Activated naive CD8-positive, alpha-beta T cell treated with anti-CD3 and anti-CD28 coated beads for 36 hours (primary cell): ENCODE measurements at places on chromosomes 13 and 19. TPM values are rescaled to one million over a fixed set of nuclear protein-coding genes. Genes with fewer than 3 reads are reported as not detected.

The MAST1 gene
- 1.2 TPM for total RNA-seq

The IL12RB1 gene
- total RNA-seq: 26.5 TPM

The ZNF540 gene
- 0.82 TPM for total RNA-seq

The TRPM4 gene
- not detected for total RNA-seq

The CSNK1G2 gene
- total RNA-seq: 51.1 TPM

The SMAD9 gene
- 0.54 TPM for total RNA-seq

The RASAL3 gene
- total RNA-seq: 83.4 TPM

The SIGLEC8 gene
- not detected for total RNA-seq

The NLRP9 gene
- total RNA-seq: not detected
